ENCODE measurements at places on chromosomes 4 and X. TPM values are rescaled to one million over a fixed set of nuclear protein-coding genes. Genes with fewer than 3 reads are reported as not detected.

FAM241A gene
- total RNA-seq, result 1.0 TPM

PDZD4 gene
- 0.91 TPM for total RNA-seq

RHOXF1 gene
- not detected for total RNA-seq

UNC5C gene
- total RNA-seq, result 0.86 TPM

OPHN1 gene
- 1.6 TPM for total RNA-seq

DKK2 gene
- total RNA-seq, result not detected

ERCC6L gene
- 0.08 TPM for total RNA-seq
